ENCODE measurements at places on chromosomes 12 and 14.

DNA sequence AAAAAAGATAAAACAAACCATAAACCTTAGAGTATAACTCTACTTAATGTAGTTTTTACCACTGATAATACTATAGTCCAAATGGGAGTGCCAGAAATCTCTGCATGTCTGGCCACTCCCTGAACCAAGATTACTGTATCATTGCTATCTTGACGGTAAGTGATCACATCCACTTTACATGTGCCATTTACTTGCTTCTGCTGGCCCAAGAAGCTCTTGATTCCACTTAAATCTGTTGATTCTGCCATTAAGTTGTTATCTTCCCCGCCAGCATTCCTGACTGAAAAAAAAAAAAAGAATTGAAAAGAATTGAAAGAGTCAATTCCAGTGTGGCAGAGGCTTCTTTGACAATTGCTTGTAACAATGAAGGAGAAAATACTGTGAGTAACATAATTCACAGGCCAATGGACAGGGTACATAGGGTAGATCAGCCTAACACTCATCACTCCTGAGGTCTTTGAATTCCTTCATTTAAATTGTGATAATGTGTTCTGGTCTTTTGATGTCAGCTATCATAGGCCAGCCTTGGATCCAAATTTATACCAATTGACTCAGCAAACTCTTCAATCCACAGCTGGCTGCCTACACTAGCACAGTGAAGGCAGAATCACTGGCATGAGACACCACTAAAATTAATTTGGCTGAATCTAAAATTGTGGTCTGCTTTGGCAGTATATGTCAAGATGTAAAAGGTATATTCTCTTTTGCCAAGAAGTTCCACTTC lies 665.2 kb upstream of the FLRT2 start:
- H3K27ac ChIP-seq = no peak overlapping the region
- no peaks in the 10 kb centered on the region for H3K27me3 ChIP-seq
- H3K4me3 ChIP-seq = no peak overlapping the region

DNA sequence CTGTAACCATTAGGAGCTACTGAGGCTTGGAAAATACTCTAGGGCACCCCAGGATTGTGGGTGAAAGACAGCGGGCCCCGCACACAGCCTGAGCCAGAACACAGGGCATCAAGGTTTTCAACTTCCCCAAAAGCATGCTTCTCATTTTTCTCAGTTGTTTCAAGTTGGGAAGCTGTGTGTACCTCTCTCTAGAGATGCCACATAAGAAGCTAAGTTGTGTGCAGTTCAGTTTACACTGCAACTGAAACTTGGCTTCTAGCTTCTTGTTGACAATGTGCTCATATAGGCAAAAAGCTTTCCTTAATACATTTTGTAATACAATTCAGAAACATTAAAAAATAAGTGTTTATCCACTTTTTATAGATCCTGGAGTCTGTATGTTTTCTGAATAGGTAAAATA lies 88.1 kb upstream of the PTPRR start:
- DNase-seq = no peak
- no peaks in the 10 kb centered on the region for H3K4me1 ChIP-seq
- no peak overlapping the region for H3K27ac ChIP-seq
- H3K27me3 ChIP-seq = no peaks in the 10 kb centered on the region

GRCh38 chr14:50225067-50225973 lies 6.1 kb downstream of the SOS2 start:
- no peaks in the 10 kb centered on the region for H3K4me1 ChIP-seq
- no peak overlapping the region for H3K27ac ChIP-seq
- no peaks in the 10 kb centered on the region for H3K36me3 ChIP-seq
- no peak for DNase-seq

DNA sequence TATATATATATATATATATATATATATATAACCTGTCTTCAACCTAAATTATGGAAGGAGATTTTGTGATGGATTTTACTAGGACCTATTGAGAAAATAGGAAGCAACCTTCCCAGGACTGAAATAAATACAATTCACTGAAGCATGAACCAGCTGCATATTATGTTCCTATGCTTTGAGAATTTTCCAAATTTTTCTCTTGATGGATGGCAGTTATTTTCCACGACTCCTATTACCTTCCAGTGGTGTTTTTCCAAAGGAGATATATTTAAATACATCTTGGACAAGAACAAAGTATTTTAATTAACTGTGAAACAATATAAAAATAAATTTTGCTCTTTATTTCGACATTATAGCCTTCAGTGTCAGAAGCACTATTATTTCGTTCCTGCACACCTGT lies 87.9 kb downstream of the TMTC1 start:
- H3K27ac ChIP-seq = no peak overlapping the region
- H3K4me1 ChIP-seq = 0 out of 2 replicates have a peak, but pooled peaks cover 1% of the 10 kb centered on the region
- no peaks in the 10 kb centered on the region for H3K27me3 ChIP-seq
- no peak overlapping the region for H3K4me3 ChIP-seq
- DNase-seq = no peak

GRCh38 chr14:56905282-56905681 lies 95.0 kb upstream of the OTX2 start:
- H3K27ac ChIP-seq = no peak overlapping the region
- no peaks in the 10 kb centered on the region for H3K36me3 ChIP-seq
- H3K4me3 ChIP-seq = no peak overlapping the region
- DNase-seq = no peak
- peaks cover 7% of the 10 kb centered on the region for H3K4me1 ChIP-seq

DNA sequence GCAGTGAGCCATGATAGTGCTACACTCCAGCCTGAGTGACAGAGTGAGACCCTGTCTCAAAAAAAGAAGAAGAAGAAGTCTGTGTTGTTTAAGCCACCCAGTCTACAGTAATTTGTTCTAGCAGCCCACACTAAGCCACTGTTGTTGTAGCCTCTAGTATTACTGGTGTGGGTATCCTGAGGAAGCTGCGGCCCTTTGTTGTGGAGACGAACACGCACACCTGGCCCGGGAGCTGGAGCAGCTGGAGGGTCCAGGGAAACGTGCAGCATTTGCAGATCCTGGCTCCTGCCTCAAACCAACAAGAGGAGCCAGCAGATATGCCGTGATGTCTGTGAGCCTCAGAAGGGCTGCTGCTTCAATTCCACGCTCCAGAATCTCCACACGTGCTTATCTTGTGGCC lies 65.3 kb downstream of the MAP1LC3B2 start:
- no peak for DNase-seq
- H3K27me3 ChIP-seq = no peaks in the 10 kb centered on the region
- H3K27ac ChIP-seq = no peak overlapping the region

GRCh38 chr12:11622876-11623281 lies 26.6 kb upstream of the ETV6 start:
- DNase-seq = no peak
- no peak overlapping the region for H3K27ac ChIP-seq
- no peaks in the 10 kb centered on the region for H3K27me3 ChIP-seq
- H3K36me3 ChIP-seq = no peaks in the 10 kb centered on the region

DNA sequence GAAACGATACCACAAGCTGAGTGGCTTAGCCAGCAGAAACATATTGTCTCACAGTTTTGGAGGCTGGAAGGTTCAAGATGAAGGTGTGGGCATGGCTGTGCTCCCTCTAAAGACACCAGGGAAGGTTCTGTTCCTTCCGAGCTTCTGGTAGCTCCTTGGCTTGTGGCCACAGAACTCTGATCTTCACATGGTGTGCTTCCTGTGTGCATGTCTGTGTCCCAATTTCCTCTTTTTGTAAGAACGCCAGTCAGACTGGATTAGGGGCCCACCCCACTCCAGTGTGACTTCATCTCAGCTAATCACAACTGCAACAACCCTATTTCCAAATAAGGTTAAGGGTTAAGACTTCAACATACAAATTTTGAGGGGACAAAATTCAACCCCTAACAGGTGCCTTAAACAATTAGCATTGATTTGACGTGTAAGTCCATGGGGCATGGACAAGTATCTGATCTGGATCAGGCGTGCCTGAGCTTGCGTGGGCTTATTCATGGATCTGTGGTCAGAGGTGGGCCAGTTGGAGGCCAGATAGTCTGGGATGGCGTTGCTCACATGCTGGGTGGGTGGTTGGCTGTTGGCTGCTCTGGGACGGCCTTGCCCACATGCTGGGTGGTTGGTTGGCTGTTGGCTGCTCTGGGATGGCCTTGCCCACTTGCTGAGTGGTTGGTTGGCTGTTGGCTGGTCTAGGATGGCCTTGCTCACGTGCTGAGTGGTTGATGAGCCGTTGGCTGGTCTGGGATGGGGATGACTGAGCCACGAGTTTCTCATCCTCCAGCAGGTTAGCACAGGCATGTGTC lies 88.5 kb downstream of the LGMN start:
- H3K36me3 ChIP-seq = no peaks in the 10 kb centered on the region
- H3K27me3 ChIP-seq = no peaks in the 10 kb centered on the region
- no peaks in the 10 kb centered on the region for H3K4me1 ChIP-seq
- DNase-seq = no peak

GRCh38 chr14:93103392-93104080 lies 12.2 kb downstream of the ITPK1 start:
- no peaks in the 10 kb centered on the region for H3K36me3 ChIP-seq
- no peak for DNase-seq
- no peak overlapping the region for H3K27ac ChIP-seq
- H3K4me3 ChIP-seq = no peak overlapping the region

DNA sequence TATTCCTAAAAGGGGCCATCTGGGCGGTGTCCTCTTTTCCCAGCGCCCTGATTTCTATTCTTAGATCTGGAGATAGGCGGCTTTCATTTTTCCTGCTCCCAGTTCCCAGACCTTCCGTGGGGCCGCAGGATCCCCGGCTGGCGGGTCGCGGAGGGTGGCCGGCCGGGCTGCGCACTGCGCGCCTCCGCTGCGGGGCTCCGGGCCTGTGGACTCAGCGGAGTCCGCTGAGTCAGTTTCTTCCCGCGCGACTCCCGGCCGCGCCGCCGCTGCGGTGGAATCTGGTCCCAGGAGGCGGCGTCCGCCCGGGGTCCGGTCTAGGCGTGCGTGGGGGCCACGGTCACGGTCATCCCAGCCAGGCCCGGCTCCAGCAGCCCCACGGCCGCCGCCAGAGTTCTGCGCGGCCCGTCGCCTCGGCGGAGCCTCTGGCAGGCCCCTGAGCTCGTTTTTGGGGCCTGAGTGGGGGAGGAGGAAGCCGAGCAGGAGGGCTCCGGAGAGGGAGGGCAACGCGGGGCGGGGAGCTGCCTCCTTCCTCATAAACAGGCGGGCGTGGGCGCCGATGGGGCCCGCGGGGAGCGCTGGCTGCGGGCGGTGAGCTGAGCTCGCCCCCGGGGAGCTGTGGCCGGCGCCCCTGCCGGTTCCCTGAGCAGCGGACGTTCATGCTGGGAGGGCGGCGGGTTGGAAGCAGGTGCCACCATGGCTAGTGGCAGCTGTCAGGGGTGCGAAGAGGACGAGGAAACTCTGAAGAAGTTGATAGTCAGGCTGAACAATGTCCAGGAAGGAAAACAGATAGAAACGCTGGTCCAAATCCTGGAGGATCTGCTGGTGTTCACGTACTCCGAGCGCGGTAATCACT lies at the start of gene LRRK2:
Gene LRRK2 (plus strand): TSS at position 559 of the 853 bp plus-strand sequence. CDS start 135 bp downstream, at position 694.
- no peak for DNase-seq
- peak within 1 kb of the TSS; percentile 50 for H3K4me3 ChIP-seq
- no peaks in the 10 kb centered on the region for H3K36me3 ChIP-seq

DNA sequence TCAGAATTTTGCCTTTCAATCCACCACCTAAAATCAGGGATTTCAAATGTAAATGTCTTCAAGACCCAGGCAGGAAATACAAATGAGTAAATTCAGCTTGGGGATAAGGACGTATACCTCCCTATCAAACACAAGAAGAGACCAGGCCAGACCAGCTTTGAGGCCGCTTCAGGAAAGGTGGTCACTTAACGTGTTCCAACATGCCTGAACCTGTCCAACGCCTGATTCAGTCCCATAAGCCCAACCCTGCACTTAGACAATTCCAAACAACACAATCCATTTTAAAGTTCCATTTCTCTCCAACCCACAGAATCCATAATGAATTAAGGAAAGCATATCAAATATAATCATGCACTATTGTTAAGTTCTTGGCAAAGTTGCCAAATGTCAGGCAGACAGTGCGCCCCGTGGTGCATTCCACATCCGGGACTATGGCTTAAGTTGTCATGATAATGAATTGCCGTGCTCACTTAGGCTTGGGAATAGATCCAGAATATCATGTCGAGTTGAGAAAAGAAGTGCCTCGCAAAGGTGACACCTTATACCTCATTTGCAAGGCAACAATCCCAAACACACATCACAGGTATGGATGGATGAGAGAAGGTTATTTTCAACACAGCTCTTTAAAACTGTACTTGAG lies 35.5 kb downstream of the CCDC60 start:
- H3K36me3 ChIP-seq = no peaks in the 10 kb centered on the region
- no peaks in the 10 kb centered on the region for H3K27me3 ChIP-seq
- H3K4me1 ChIP-seq = peaks cover 7% of the 10 kb centered on the region

DNA sequence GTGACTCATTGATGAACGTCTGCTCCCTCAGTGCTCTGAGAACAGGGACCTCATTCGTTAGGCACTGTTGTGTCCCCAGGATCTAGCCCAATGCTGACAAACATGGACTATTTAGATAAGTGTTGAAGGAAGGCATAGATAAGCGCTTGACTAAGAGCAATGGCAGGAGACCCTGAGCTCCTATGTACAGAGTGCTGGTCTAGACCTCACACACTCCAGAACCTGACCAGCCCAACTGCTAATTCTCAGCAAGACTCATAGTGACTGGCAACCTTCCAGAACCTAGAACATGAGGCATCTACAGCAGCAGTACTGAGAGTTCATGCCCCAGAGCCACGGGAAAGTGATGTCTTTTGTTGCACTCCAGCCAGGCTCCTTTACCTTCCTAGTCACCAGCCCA lies 69.2 kb downstream of the CRACR2A start:
- no peak for DNase-seq
- H3K36me3 ChIP-seq = no peaks in the 10 kb centered on the region
- no peak overlapping the region for H3K4me3 ChIP-seq
- no peaks in the 10 kb centered on the region for H3K27me3 ChIP-seq
- H3K27ac ChIP-seq = no peak overlapping the region

- no peak overlapping the region for H3K27ac ChIP-seq
- H3K4me1 ChIP-seq = 0 out of 2 replicates have a peak, but pooled peaks cover 1% of the 10 kb centered on the region
- no peaks in the 10 kb centered on the region for H3K27me3 ChIP-seq
- no peak for DNase-seq
Measured at GRCh38 chr12:25788707-25789442, 169.6 kb upstream of the RASSF8 start.

- H3K4me1 ChIP-seq = no peaks in the 10 kb centered on the region
- H3K27ac ChIP-seq = no peak overlapping the region
- H3K27me3 ChIP-seq = no peaks in the 10 kb centered on the region
- no peaks in the 10 kb centered on the region for H3K36me3 ChIP-seq
- no peak overlapping the region for H3K4me3 ChIP-seq
- DNase-seq = no peak
Measured at GRCh38 chr12:83805873-83806272, 1106.7 kb downstream of the SLC6A15 start.

DNA sequence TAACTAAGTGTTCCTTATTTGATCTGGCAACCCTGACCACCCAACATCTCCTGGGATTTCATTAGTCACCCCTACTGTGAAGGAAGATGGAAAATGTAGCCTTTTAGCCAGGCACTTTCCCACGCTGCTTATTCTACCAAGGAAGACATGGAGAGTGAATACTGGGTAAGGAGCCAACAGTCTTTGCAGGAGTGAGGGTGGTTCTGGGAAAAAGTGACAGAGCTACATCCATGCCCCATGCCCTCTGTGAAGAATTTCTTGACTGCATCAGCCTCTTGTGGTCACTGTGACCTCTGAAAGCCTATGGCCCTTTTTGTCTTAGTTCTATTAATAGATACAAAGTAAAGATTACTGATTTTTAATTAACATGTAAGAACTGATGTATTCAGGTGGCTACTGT lies 196.0 kb upstream of the EEA1 start:
- no peak overlapping the region for H3K27ac ChIP-seq
- no peaks in the 10 kb centered on the region for H3K27me3 ChIP-seq
- H3K4me1 ChIP-seq = no peaks in the 10 kb centered on the region
- no peak overlapping the region for H3K4me3 ChIP-seq
- no peaks in the 10 kb centered on the region for H3K36me3 ChIP-seq
- no peak for DNase-seq

- no peak overlapping the region for H3K27ac ChIP-seq
- H3K27me3 ChIP-seq = no peaks in the 10 kb centered on the region
- H3K36me3 ChIP-seq = no peaks in the 10 kb centered on the region
- no peak overlapping the region for H3K4me3 ChIP-seq
- no peak for DNase-seq
Measured at GRCh38 chr14:33127531-33127930, 188.9 kb downstream of the NPAS3 start.
